ENCODE measurements at places on chromosomes 12 and 14.

DNA sequence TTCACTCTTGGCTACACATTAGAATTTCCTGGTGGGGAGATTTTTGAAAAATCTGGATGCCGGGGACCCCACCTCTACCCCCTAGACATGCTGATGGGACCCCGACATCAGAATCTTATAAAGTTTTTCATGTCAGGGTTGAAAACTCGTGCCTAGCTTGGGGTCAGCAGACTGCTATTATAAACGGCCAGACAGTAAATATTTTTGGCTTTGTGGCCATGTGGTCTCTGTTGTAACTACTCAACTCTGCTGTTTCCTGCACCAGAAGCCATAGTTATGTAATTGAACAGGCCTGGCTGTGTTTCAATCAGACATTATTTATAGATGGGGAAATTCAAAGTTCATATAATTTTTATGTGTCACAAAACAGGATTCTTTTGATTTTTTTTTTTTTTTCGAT, 41.6 kb downstream of the ACACB start:
- peak; percentile 11 for DNase-seq

DNA sequence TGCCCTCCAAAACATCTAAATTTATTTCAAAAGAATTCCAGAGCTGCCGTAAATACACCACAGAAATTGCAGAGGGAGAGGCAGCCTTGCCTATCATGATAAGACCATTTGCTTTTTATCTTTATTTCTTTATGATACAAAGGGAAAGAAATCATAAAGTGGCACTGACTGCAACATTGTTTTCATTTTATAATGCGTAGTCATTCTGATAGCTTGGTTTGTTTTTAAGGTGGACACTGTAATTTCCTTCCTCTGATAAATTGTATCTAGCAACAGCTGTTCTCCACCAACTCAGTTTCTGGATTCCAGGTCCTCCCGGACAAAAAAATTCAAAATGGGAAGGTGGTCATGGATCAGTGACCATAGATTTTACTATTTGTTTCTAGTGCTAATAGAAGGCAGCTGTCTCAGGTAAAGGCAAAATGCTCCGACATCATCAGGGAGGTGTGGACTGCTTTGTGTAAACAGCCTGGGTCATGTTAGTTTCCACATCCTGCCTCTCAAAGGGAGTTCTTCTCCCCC, 623 bp upstream of the TSPAN8 start:
- no peak for DNase-seq

DNA sequence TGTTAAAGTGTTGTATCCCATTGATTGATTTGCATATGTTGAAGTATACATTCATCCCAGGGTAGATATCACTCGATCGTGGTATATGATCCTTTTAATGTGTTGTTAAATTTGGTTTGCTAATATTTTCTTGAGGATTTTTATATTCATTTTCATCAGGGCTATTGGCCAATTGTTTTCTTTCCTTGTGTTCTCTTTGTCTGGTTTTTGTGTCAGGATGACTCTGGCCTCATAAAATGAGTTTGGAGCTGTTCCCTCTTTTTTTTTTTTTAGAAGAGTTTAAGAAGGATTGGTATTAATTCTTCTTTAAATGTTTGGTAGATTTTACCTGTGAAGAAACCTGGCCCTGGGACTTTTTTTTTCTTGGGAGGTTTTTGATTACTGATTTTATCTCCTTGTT, 303.5 kb upstream of the RTL1 start:
- DNase-seq, result no peak

DNA sequence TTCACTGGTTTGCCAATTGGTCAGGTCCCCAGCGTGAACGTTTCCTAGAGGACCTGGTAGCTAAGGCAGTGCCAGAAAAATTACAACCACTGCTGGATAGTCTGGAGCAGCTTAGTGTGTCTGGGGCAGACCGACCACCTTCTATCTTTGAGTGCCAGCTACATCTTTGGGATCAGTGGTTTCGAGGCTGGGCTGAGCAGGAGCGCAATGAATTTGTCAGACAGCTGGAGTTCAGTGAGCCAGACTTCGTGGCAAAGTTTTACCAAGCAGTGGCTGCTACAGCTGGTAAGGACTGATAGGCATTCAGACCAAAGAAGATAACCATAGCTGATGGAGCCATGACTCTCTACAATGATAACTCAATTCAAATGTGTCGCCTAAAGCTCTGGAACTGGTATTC, 2.5 kb downstream of the C14orf119 start:
- no peak for DNase-seq

DNA sequence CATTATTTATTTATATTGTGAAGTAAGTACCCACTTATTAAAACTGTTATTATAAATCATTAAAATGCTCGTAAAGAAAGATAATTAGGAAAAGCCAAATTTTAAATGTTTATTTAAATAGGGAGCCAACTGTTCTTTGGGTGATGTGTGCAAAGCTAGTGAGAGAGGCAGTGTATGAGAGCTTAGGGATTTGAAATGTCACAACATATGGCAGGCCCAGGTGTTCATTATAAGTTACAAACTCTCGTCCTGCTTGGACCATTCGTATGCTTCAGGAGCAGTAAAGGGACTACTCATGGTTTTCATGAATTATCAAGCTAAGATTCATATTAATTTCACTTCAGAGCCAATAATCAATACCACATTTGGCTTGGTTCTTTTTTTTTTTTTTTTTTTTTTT, 154.5 kb downstream of the TGFB3 start:
- no peak for DNase-seq

DNA sequence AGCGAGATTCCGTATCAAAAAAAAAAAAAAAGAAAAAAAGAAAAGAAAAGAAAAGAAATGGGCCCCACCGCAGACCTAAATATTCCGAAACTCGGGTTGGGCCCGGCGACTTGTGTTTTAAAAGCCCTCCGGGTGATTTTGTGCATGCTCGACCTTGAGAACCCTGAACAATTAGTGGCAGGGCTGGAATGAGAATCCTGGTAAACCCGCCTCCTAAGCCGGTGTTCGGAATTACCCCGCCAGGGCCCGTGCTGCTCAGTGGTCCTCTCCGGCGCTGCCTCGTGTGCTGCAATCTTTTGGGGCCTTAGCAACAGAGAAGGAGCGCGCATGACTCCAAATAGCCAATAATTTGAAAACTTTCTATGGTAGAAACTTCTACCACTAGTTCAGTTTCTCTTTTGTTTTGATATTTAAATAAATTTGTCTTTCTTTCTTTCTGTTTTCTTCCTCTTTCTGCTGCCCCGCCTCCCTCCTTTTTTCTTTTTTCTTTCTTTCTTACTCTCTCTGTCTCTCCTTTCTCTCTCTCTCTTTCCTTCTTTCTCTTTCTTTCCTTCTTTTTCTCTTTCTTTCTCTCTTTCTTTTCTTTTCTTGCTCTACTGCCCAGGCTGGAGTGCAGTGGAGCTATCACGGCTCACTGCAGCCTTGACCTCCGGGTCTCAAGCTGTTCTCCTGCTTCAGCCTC, 1.5 kb upstream of the GALNT6 start:
- no peak for DNase-seq

- no peak for DNase-seq
Measured at GRCh38 chr12:54489857-54490256, 7.7 kb upstream of the NCKAP1L start.

DNA sequence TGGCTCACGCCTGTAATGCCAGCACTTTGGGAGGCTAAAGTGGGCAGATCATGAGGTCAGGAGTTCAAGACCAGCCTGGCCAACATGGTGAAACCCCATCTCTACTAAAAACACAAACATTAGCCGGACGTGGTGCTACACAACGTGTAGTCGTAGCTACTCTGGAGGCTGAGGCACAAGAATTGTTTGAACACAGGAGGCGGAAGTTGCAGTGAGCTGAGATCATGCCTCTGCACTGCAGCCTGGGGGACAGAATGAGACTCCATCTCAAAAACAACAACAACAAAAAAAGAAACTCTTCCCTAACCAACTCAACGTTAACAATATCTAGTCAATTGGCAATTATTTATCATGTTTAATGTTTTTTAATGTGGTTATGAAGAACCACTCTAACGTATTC, 89.3 kb downstream of the EPS8 start:
- no peak for DNase-seq

DNA sequence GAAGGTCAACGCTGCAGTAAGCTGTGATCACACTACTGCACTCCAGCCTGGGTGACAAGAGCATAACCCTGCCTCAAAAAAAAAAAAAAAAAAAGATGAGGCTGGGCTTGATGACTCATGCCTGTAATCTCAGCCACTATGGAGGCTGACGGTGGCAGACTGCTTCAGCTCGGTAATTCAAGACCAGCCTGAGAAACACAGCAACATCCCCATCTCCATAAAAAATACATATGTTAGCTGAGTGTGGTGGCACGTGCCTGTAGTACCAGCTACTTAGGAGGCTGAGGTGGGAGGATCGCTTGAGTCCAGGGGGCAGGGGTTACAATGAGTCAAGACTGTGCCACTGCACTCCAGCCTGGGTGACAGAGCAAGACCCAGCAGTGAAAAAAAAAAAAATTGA, 50.4 kb downstream of the GXYLT1 start:
- no peak for DNase-seq

GRCh38 chr12:45655186-45655585, 74.3 kb upstream of the ARID2 start:
- no peak for DNase-seq

DNA sequence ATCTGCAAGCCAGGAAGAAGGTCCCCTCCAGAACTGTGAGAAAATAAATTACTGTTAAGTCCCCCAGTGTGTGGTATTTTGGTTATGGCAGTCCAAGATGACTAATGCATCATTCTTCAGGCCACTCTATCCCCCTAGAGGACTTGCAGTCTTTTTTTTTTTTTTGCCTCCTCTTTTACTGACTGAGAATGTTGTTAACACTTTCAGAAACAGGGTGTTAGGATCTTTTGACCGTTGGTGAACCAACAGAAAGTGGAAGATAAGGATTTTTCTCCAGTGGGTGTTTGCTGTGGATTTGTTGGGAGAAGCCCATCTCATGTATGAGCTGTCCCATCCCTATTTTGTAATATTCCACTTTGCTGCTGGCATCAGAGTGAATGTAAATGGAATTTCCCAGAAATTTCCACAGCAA, 37.8 kb downstream of the MARK3 start:
- DNase-seq, result no peak

DNA sequence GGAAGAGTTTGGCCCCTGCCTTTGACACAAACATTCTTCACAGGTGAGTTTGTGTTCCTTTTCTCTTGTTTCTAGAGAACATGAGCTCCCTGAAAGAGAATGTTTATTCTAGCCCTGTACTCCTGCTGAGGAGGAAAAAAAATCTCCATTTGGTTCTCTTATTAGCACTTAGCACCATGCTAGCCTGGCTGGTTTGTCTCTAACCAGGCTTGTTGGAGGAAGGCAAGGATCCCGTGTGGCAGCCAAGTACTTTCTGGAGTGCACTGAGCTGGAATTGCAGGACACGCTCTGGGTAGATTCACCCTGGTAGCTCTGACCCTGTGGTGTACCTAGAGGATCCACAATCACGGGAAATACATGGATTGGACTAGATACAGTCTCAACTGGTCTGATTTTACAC, 41.9 kb downstream of the KCNA1 start:
- no peak for DNase-seq

GRCh38 chr14:52733824-52734223, 3.9 kb downstream of the STYX start:
- DNase-seq, result no peak

- no peak for DNase-seq
Measured at GRCh38 chr12:106758349-106759110, 16.0 kb upstream of the RIC8B start.

DNA sequence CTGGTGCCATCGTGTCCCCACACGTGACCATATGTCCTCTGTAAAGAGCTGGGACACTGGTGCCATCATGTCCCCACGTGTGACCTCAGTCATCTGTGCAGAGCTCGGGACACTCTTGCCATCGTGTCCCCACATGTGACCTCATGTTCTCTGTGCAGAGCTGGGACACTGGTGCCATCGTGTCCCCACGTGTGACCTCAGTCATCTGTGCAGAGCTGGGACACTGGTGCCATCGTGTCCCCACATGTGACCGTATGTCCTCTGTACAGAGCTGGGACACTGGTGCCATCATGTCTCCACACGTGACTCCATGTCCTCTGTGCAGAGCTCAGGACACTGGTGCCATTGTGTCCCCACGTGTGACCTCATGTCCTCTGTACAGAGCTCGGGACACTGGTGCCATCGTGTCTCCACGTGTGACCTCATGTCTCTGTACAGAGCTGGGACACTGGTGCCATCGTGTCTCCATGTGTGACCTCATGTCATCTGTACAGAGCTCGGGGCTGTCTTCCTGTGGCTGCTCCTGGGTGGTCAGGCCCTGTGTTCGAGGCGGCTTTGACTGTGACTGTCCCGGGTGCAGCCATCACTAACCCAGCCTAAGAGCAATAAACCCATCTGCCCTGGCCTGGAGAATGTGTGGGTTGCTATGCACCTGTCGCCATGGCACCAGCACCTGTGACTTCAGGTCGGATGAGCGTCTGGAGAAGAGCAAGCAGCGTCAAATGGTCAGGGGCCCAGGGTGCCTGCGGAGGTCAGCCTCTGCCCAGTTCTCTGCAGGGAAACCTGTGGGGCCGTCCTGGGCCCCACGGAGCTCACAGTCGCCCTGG, 334.4 kb downstream of the ADGRD1 start:
- DNase-seq, result no peak

DNA sequence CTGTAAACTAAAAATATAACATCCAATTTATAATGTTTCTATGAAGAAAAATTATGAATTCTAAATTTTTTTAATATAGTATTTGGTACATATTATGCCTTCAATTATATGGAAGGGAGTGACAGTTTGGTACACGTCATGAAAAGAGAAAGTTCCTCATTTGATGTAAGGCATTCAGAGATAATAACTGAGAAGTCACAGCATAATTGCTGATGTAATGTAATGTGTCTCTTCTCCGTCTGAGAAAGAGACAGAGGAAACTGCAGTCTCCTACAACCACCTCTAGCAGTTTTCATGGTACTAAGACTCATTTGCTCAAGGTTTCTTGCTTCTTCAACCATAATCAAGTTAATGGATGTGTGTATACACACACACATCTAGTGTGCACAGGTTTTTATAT, 2.3 kb upstream of the CD69 start:
- DNase-seq, result no peak

GRCh38 chr14:96502621-96503305, 581 bp downstream of the PAPOLA start:
- peak; percentile 42 for DNase-seq

GRCh38 chr14:102182190-102182589, 42.5 kb downstream of the WDR20 start:
- no peak for DNase-seq

- DNase-seq, result no peak
Measured at GRCh38 chr14:39050389-39050788, 52.6 kb downstream of the SEC23A start.

GRCh38 chr12:3686463-3686862, 66.4 kb downstream of the CRACR2A start:
- no peak for DNase-seq
